Stimulated activated CD8-positive, alpha-beta memory T cell treated with anti-CD3 and anti-CD28 coated beads, Interleukin-15, amount 100 ng/mL, for 4 hours (primary cell): ENCODE measurements at places on chromosomes 4 and X.

DNA sequence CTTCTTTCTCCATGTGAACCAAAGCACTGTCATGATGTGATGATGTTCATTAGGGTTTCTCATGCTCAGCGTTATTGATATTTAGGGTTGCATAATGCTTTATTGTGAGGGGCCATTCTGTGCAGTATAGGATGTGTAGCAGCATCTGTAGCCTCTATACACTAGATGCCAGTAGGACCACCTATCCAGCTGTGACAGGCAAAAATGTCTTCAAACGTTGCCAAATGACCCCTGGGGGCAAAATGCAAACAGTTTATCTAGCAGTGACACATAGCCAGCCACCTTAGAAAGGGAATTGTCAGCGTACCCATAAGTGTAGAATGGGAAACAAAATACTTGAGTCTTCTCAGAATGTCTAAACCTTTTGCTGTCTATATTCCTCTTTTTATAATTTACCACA, 18.8 kb downstream of the NFKB1 start:
- DNase-seq = no peak

DNA sequence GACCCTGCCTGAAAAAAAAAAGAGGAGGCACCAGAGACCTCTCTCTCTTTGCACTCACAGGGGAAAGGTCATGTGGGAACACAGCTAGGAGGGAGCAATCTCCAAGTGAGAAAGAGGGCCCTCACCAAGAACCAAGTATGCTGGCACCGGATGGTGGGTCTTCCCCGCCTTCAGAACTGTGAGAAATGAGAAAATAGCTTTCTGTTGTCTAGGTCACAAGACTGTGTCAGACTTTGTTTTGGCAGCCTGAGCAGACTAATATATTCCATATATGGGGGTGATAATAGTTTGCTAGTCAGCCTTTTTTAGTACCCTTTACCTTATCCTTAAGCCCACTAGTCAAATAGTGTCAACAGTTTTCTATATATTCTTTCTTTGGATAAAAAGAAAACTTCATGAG, 193.0 kb downstream of the TRIML1 start:
- no peak for DNase-seq

GRCh38 chr4:152968806-152969394, 32.8 kb downstream of the FHDC1 start:
- DNase-seq = no peak

DNA sequence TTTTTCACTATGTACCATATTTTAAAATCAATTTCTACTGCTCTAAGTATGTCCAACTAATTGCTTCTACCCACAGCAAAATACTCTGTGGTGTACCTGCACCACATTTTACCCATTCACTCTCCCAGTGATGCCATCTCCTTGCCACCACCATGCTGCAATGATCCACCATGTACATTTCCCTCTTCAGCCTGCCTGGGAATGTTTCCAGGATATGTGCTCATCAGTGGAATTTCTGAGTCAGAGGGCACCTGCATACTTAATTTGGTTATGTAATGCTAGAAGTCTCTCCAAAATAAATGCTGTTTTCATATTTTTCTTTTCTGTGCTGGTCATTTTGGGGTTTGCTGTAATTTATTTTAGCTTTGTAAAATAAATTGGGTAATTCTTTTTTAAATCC, 33.2 kb upstream of the OCIAD2 start:
- DNase-seq = no peak

DNA sequence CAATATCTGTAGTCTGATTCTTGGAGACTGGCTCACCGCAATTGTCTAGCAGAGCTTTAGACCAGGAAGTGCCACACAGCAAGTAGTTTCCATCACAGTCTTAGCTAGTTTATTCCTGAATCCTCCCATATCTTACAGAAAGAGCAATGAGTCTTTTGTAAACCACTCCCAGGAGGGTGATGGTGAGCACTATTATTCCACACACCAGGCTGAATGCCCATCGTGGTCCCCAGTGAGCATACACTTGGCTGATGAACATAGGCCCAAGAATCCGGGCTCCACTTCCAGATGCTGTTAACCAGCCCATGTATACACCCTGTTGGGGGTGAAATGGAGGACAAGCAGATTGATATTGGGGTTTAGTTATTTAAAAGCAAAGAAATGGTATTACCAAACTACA, 39.8 kb downstream of the PLK4 start:
- no peak for DNase-seq

GRCh38 chr4:86918539-86919072, 16.2 kb upstream of the AFF1 start:
- DNase-seq = no peak

GRCh38 chr4:53199356-53199755, 166.5 kb downstream of the SCFD2 start:
- no peak for DNase-seq

DNA sequence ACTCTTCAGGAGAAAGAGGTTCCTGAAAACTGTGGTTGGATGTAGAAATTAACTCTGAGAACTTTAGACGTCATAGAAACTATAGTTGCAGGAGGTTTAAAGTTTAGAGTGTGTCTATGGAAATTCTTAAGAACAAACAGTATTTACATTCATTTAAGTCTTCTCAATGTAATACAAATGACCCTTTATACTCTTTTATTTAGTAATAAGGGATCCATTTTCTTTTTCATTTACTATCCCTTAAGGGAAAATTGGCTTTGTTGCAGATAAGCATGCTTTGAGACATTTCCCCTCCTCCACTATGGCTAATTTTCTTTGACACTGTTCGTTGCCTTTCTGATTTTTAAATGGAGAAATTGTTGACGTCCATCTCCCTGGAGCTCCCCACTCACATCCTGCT, 96.4 kb downstream of the POLA1 start:
- no peak for DNase-seq

GRCh38 chr4:16264798-16265197, 38.5 kb upstream of the TAPT1 start:
- DNase-seq = no peak

GRCh38 chr4:53376900-53377299, 541 bp upstream of the FIP1L1 start:
- DNase-seq = no peak

GRCh38 chr4:25531272-25531671, 124.4 kb upstream of the SLC34A2 start:
- no peak for DNase-seq

DNA sequence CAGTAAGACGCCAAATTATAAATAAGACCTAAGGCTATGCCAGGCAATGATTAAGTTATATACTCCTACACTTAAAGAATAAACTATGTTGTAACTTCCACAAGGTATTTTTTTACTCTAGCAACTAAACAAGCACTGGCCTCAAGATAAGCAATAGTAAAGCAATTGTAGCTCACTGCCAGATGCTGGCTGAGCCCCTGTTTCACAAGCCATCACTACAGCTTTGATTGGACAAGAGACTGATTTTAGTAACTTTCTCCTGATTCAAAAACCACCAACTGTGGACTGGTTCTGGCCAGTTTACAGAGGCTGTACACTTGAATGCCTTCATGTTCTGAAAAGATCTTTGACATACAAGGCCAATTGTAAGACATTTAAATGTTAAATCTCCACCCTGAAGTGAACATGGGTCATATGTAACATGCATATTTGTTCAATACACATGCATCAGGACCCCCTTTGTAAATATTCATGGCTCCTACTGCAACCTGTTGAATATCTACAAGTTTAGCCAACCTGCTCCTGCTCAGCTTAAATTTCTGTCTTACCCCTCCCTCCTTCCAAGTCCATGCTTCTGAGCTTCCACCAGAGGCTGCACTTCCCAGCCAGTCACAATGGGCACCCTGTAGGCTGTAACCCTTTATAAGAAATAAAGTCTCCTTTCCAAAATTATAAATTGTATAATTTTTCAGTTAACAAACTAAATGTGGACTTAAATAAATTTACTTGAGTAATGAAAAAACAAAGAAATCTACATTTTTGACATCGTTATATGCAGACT, 423.6 kb downstream of the ANKRD50 start:
- DNase-seq = no peak

- no peak for DNase-seq
Observed at GRCh38 chr4:13968723-13969122, 341.2 kb upstream of the BOD1L1 start.

- DNase-seq = no peak
Observed at GRCh38 chr4:72031868-72032608, at the start of gene NPFFR2. NPFFR2 (plus strand) TSS chr4:72032000; CDS start chr4:72128592, 96,592 bp downstream.

DNA sequence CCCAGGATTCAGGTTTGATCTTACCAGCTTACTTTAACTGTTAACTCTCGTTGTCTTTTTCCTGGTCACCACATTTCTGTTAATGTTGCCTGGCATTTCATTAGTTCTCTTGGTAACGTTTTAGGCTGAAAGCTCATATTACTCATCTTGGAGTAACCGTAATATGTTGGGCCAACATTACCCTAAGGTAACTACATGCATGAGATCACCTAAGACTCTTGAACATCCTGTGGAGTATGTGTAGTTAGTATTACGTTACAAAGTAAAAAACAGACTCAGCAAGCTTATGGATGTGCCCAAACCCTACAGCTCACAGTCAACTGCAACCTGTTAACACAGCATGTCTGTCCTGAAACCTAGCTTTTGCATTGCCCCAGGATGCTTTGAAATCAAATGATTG, 203.3 kb upstream of the HS3ST1 start:
- no peak for DNase-seq

DNA sequence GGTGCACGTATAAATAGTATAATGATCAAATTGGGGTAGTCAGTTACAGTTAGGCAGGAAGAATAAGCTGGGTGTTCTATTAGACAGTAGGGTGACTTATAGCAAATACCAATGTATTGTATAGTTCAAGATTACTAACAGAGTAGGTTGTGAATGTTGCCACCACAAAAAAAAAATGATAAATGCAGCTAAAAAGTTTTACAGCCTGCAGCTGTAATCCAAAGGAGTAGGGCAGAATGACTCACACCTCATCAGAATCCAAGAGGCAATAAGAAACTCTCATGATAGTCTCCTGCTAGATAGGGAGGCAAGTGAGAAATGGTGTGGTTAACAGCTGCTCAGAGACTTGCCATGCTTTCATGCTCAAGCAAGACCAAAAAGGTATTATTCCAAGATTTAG, 19.6 kb upstream of the TCEAL4 start:
- DNase-seq = no peak

- no peak for DNase-seq
Observed at GRCh38 chr4:17521595-17521994, 6.6 kb downstream of the CLRN2 start.

DNA sequence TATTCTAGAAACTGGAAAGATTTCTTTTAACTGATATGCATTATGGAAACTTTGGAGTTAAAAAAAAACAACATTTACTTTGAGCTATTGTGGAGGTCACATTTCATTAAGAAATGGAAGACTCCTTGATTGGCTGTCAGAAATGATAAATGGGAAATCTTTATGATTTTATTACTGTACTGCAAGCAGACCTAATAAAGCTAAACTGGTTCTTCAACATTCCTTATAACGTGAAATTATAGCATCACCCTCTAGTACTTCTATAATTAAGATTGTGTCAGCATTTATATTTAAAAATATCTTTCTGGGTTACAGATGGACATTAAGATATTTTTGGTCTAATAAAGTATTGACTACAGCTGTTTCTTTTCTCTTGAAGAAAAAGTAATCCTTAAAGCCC, 213.8 kb upstream of the PACRGL start:
- DNase-seq = no peak

- no peak for DNase-seq
Observed at GRCh38 chr4:114417214-114417613, 181.4 kb upstream of the UGT8 start.
